ENCODE measurements at places on chromosomes 11 and 22.

DNA sequence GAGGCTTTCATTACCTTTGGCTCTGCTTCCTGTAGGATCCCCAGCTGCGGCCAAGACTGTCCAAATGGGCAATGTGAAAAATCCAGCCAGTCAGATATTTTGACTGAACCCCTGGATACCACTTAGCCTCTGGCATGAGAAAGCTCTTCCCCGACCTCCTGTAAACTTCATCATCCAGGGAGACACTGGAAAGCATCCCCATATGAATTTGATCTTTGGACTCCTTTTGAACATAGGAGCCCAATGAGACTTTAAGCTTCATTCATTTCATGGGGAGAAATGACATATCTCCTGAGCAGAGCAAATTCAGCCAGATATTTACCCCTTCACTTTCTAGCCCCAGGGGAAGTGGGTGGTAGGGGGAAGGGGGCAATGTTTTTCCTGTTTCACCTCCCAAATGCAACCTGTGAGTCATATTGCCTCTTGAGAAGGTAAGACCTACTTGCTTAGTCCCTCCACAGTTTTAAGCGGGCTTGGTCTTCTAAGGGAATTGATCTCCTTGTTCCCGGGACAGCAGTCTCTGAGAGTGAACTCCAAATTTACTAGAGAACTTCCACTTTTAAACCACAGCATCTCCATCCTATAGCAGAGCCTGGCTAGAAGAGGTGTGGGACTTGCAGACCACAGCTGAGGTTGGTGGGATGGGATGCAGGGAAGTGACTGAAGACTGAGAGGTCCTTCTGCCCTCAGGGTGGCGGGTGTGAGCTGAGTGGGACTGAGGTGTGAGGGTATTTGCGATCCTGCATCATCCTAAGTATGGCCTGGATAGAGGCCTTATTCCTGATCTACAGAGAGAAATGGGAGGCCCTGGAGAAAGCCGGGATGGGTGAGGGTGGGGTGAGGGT is 20.3 kb upstream of the POU2AF1 start:
- no peak for DNase-seq

DNA sequence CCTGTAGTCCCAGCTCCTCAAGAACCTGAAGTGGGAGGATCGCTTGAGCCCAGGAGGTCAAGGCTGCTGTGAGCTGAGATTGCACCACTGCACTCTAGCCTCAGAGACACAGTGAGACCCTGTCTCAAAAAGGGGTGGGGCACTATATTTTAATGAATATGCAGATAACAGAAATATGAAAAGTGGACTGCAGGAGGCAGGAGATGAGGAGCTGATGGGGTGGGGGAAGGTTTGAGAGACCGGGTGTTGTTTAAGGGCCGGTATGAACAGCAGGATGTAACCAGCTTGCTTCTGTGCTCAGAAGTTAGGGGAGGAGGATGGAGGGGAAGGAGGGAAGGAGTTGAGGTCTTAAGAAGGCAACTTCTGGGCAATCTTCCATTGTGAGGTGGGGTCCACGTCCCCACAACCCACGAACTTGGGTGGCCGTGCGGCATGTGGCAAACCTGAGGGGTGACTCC is 1.3 kb upstream of the B4GALNT4 start:
- DNase-seq, result no peak

- no peak for DNase-seq
Observed at GRCh38 chr11:17887779-17888178, 125.1 kb downstream of the SERGEF start.

GRCh38 chr11:61507012-61507768 is 1.4 kb upstream of the LRRC10B start:
- no peak for DNase-seq

- no peak for DNase-seq
Observed at GRCh38 chr11:115625502-115625901, 121.3 kb upstream of the CADM1 start.

- no peak for DNase-seq
Observed at GRCh38 chr11:86606836-86607481, 65.5 kb downstream of the ME3 start.

GRCh38 chr22:26756675-26757293 is 99.4 kb downstream of the MIAT start:
- peak; percentile 70 for DNase-seq

GRCh38 chr11:124751741-124752470 is at the start of gene VSIG2:
Gene VSIG2, minus strand, starts transcription at chr11:124752255. Its CDS starts 118 bp downstream, at chr11:124752137.
- DNase-seq, result no peak

DNA sequence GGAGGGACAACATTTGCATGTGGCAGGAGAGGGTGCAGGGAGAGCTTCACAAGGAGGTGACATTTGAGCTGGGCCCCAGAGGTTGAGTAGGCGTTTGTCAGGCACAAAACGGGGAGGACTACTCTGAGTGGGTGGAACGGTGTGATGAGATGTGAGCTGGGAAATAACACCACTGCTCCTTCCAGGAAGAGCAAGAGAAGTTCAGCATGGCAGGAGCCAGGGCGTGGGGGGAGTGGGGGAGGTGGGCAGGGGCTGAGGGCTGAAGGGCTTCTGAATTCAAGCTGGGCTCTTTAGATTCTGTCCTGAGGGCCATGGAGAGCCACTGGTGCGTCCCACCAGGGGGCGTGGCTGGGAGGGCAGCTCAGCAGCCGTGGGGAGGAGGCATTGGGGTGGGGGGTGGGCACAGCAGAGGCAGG is 54.2 kb downstream of the OTOG start:
- DNase-seq, result no peak

DNA sequence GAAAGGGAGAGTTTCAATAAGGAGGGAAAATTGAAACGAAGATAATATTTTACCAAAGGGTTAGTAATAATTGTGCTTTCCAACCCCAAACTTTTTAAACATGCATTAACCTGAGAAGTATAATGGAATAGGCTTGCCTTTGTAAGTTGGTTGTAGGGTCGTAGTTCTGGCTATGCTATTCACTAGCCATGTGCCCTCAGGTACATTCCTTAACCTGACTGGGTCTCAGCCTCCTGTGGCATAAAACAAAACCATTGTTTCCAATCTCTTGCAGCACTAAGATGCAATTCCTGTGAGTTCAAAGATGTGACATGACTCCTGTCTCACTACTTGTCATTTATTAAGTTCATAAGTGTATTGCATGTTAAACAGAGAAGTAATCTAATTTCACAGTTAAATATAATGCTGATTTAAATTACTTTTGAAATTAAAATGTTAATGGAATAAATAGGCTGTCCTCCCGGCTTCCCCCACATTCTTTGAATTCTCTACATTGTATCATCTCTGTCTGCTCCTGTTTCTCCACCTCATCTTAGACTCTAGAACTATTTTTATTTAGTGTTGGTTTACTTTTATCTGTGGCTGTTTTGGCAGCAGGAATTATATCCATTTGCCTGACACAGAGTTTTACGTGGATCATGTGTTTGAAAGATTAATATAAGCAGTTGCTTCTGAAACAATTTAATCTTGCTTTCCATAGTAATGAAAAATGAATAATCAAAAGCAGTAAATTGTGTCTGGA is 216.3 kb downstream of the FAT3 start:
- DNase-seq, result no peak

DNA sequence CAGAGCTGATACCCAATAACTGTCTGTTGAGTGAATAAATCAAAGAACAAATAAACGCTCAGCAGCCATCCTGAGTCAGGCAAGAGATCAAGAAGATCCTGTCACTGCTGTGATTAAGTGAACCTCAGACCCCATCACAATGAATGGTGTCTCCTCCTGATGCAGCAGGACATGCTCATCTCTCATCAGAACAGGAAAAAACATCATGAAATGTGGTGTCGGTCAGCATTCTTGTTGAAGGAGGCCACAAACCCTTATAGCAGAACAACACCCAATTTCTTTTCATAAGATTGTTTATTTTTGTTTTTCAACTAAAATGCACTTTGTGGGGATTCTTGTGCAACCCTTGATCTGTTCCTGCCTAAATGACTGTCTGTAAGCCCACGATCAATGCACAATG is 60.3 kb downstream of the SYTL2 start:
- no peak for DNase-seq

DNA sequence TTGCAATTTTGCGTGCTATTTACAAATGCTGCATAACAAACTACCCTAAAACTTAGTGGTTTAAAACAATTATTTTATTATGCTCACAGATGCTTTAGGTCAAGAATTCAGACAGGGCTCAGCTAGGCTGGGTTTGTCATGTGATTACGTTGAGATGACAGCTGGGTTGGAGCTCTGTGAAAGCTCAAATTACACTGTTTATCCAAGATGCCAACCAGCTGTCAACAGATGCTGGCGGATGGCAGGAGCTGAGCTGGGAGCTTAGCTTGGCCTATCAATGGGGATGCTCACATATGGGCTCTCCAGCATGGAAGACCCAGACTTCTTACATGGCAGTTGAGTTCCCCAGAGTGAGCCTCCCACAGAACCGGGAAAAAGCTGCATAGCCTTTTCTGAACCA is 62.7 kb downstream of the STK33 start:
- DNase-seq, result no peak

- no peak for DNase-seq
Observed at GRCh38 chr22:47165338-47166032, 403.0 kb downstream of the TBC1D22A start.

GRCh38 chr11:31809541-31809856 is 1.6 kb downstream of the PAX6 start:
- DNase-seq, result no peak

- no peak for DNase-seq
Observed at GRCh38 chr22:24826710-24827285, 20.8 kb downstream of the SGSM1 start.

- DNase-seq, result no peak
Observed at GRCh38 chr11:111788051-111788450, 21.9 kb upstream of the PPP2R1B start.

- no peak for DNase-seq
Observed at GRCh38 chr22:38305471-38306448, 11.5 kb downstream of the CSNK1E start.

DNA sequence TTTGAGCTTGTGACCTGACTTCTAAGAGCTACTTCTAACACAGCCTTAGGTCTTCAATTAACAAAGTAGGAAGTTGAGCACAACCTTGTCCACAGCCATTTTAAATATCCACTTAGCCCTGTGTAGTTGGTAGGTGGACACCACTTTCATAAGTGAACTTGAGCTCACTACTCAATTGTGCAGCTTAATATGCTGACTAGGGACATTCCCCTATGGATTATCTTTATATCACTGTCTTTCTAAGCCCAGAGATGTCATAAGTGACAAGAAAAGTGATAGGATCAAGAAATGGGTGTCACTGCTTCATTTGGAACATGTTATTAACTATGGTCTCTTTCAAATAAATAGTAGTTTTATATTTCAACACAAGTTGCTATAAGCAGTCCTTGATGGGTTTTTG is 4.0 kb upstream of the ATP5MG start:
- no peak for DNase-seq

DNA sequence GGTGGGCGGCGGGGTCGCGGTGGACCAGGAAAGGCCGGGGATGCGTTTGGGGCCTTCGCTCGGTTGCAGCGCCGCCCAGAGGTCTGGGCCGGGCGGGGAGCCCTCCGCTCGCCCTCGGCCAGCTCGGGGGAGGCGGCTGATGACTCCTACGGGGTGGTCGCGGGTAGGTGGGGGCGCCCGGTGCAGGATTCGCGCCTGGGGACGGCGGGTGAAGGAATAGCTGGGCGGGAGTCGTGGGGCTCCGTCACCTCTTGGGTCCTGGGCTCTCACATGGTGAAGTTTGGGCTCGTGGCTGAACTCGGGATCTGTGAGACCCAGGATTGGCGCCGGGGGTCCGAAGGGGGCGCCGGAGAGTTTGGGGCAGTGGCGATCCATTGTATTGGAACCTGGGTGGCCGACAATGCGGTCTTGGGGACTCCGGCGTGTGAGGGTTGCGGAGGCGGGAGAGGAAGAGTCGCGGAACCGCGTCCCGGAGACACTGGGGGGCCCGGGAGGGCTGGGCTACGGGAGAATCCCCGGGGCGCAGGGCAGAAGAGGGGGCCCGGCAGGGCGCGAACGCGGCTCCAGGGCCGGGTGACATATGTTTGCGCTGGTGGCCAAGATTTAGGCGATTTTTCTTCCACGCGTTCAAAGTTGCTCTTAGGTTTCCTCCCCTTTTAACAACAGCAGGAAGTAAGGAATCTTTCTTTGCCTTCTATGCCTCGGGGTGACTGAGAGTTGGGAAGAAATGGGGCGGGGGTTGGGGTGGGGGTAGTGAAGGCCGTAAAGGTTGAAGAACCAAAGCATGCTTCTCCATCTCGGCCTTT is 935 bp downstream of the QSER1 start:
- DNase-seq, result peak; percentile 81

DNA sequence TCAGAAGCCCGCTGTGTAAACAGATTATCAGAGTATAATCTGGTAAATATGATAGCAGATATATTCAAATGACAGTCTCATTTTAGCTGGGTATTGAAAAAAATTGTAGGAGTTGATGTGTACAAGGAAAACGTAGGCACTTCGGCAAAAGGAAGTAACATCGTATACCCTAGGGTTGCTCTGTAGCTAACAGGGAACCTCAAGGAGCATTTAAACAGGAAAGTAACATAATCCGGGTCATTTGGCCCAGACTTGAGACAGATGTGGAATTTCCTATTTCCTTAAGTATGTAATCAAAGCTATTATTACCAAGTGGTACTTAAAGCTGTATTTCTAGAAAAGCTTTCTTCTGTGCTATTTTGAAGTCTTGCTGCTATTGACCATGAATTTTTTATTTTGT is 215.6 kb downstream of the DDX10 start:
- no peak for DNase-seq

DNA sequence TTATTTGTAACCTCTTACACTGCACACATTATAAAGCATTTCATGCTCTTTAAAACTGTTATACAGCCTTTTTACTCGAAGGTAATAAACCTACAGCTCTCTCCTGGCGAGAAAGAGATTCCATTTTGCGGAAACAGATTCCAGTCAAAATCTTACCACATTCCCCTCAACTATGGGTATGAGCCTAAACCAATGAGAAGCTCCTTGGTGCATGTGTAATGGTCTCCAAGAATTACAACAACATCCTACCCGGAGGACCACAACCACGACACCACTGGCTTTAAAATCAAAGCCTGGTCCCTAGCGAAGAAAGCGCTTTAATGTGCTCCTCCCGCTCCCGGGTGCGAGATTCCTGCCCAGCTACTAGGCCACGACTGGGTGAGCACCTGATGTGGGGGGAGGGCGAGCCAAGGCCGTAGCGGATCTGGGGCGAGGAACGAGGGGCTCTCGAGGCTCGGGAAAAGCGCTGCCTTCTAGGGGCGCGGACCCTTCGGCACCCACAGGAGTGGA is 821 bp downstream of the CELF1 start:
- peak; percentile 50 for DNase-seq

GRCh38 chr11:17386331-17387084 is 2.0 kb downstream of the KCNJ11 start:
- DNase-seq, result peak; percentile 80

DNA sequence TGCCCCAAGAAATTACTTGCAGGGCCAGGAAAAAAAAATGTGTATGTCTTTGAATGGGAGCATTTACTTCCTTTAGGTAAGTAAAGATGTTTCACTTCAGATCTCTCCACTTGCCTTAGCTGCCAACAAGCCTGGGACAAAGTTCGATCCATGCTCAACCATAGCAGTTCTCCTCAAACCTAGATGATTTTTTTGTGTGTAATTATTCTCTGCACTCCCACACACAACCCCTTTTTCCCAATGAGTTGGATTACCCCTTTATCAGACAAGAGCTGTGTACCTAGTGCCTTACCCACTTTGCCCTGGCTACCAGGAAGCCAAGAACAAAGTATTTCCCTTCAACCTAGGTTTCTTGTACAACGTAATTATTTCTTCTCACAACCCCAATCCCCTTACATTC is 35.6 kb downstream of the TPBGL start:
- no peak for DNase-seq
